ENCODE measurements at places on chromosomes 6 and 20.

- DNase-seq, result no peak
Observed at GRCh38 chr6:82182756-82183155, 64.8 kb downstream of the IBTK start.

- DNase-seq, result no peak
Observed at GRCh38 chr6:1481286-1481685, 91.9 kb downstream of the FOXF2 start.

GRCh38 chr6:167232356-167232755 lies 58.8 kb upstream of the UNC93A start:
- no peak for DNase-seq

GRCh38 chr20:61846074-61846473 lies 219.6 kb downstream of the TAF4 start:
- DNase-seq, result no peak

DNA sequence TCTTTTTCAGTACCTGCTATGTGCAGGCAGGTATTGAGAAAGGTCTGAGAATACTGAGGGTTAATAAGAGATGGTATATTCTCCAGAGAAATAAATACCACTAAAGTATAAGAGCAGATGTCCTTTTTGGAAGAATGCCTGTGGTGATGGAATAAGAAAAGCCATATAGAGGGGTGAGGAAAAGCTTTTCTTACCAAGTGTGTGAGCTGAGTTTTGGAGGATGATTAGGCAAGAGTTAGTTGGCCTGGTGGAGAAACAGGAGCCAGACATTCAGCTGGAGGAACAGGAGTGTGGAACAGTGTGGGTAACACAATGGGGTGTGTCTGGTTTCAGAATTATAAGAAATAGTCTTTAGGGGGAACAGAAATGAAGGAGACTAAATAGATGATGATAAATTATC lies 19.9 kb downstream of the ZNF451 start:
- no peak for DNase-seq

DNA sequence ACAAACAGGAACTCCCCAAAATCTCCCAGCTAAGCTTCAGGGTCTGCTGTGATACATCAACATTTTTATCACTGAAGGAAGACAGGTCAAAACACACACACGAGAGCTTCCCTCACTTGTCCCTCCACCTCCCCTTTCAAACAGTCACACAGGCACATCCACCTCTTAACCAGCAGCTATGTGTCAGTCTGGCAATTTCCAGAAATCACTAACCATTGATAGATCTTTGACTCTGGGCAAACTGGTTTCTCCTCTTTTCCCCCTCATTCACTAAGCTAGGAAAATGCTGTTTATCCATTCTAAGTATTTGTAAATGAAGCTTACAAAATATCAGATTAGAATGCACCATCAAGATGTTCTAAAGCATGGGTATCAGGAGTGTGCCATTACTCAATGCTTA lies 87.8 kb downstream of the DCDC2 start:
- no peak for DNase-seq

- DNase-seq, result no peak
Observed at GRCh38 chr6:158611039-158611438, 33.5 kb downstream of the DYNLT1 start.

DNA sequence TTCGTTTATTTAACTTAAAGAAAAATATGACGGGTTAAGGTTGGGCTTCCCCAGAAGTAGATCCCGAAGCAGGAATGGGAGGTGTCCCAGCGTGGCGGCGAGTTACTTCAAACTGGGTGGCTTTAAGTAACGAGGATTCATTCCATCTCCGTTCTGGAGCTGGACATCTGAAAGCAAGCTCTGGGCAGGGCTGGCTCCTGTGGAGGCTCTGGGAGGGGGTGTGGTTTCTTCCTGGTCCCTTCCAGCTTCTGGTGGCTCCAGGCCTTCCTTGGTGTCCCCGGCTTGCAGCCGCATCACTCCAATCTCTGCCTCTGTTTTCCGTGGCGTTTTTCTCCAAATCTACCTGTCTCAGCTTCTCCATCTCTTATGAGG lies 47.3 kb upstream of the BHLHE23 start:
- no peak for DNase-seq

DNA sequence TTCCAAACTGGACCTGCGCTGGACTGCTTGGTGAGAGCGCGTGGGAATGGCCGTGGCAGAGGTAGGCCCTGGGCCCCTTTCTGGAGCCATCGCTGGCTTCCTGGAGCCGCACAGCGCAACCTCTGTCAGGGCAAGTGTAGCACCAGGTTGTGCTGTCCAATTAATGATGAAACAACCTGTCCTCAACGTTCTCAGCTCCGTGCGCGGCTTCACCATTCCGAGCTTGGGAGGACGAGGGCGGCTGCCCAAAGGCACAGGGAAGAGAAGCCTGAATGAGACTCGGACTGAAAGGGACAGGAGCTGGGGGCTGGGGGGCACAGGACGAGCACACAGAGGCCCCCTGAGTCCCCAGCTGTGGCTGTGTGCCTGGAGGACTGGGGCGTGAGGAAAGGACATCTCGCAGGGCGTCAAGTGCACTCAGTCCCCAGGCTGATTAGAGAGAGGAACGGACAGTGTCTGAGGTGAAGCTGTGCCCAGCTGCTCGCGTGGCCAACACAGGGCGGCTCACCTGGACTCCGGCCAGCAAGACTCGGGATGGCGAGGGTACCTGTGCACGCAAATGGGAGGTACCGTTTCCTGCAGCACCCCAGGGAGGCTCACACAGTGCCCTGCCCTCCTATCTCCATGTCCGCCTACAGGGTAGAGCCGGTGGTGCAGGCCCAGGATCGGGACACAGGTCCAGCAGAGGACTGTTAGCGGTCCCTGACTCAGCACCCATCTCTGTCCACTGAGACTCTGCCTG lies 403.3 kb downstream of the TAF4 start:
- DNase-seq, result no peak

- no peak for DNase-seq
Observed at GRCh38 chr20:45892828-45893500, 1.8 kb downstream of the CTSA start.

- no peak for DNase-seq
Observed at GRCh38 chr6:135323979-135324378, 142.9 kb downstream of the MYB start.

- DNase-seq, result no peak
Observed at GRCh38 chr6:3334555-3334954, 75.8 kb downstream of the PSMG4 start.
